Cardiac muscle cell (in vitro differentiated cells and primary cell): ENCODE measurements at places on chromosomes 11 and 22. TPM values are rescaled to one million over a fixed set of nuclear protein-coding genes. Genes with fewer than 3 reads are reported as not detected.

DNA sequence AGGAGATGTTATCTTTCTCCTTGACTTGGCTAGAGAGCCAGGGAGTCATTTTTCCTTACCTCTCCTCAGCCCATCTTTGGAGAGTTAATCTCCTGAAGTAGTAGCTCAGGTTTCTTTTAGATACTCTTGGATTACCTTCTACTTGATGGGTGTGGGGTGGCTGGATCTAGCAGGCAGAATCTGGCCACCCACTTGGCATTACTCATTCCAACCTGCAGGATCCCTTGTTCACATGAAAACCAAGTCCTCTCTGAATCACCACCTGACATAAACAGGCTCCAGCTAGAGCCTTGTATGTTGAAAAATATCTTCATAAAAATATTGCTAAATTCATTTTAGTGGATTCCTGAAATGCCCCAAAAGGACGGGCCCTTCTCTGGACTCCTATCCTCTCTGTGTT, 250.6 kb upstream of the PLET1 start:
- H3K27me3 ChIP-seq, result no peaks in the 10 kb centered on the region
- no peaks in the 10 kb centered on the region for H3K4me1 ChIP-seq
- no peak overlapping the region for H3K27ac ChIP-seq
- H3K36me3 ChIP-seq, result no peaks in the 10 kb centered on the region
- no peak overlapping the region for H3K4me3 ChIP-seq

DNA sequence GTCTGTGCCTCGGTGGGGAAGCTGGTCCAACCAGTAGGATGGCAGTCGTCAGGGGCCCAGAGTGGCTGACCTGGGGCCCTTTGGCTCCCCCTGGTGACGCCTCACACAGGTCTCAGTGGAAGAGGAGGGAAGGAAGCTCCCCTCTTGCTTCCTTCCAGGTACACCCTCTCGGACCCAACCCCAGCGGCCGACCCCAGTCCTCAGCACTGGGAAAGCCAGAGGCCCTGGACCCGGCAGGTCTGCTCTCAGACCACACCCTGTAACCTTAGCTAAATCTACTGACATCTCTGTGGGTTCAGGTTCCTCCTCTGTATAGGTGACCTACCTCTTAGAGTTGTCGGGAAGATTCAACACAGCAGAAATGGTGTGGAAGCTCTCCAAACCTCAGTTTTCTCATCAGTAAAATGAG, 3.4 kb upstream of the SCUBE1 start:
- H3K36me3 ChIP-seq, result no peaks in the 10 kb centered on the region
- peak; percentile 39 for DNase-seq
- H3K27ac ChIP-seq, result no peak overlapping the region
- H3K4me3 ChIP-seq, result no peak overlapping the region

The PRODH gene
- 2.1 and 7.1 TPM in 2 replicates for total RNA-seq

The MYO7A gene
- total RNA-seq, result 1.4 and 1.6 TPM in 2 replicates

The CD81 gene
- 212 and 264 TPM in 2 replicates for total RNA-seq

DNA sequence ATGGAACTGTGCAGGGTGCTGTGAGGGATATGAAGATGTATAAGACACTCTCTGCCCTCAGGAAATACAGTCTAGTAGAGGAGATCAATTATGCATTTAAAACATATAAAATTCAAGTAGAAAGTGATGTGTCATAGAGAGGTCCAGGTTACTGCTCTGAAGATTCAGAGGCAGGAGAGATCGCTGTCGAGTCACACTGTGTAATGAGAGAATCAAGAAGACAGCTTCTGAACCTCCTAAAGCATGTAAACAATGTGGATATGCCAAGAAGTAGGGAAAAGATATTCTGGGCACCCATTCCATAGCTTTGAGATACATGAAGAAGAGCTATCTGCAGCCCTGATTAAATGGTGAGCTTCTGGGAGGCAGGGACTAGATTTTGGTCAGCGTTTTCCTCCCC, 16.7 kb downstream of the SSH3 start:
- H3K27ac ChIP-seq, result no peak overlapping the region
- no peak overlapping the region for H3K4me3 ChIP-seq
- H3K36me3 ChIP-seq, result no peaks in the 10 kb centered on the region
- peaks cover 13% of the 10 kb centered on the region for H3K4me1 ChIP-seq
- peaks cover 11% of the 10 kb centered on the region for H3K27me3 ChIP-seq
- no peak for DNase-seq

The ZNRF3 gene
- 35.4 and 40.4 TPM in 2 replicates for total RNA-seq

The ZNF214 gene
- 6.1 and 7.9 TPM in 2 replicates for total RNA-seq

The IL10RA gene
- not detected in 2 replicates for total RNA-seq

The DEUP1 gene
- total RNA-seq, result 0.14 and 0.27 TPM in 2 replicates

The MYEOV gene
- total RNA-seq, result 0.51 TPM in 1 of 2 replicates, not detected in the other

The RHOD gene
- total RNA-seq, result 48.5 and 71.7 TPM in 2 replicates

The PRG2 gene
- total RNA-seq, result not detected in 2 replicates

The DNAJB7 gene
- not detected in 2 replicates for total RNA-seq

- H3K4me1 ChIP-seq, result peaks cover 27% of the 10 kb centered on the region
- no peak overlapping the region for H3K27ac ChIP-seq
- no peaks in the 10 kb centered on the region for H3K27me3 ChIP-seq
- no peaks in the 10 kb centered on the region for H3K36me3 ChIP-seq
- no peak overlapping the region for H3K4me3 ChIP-seq
Measured at GRCh38 chr11:121672630-121673487, 220.1 kb upstream of the SORL1-AS1 start.

DNA sequence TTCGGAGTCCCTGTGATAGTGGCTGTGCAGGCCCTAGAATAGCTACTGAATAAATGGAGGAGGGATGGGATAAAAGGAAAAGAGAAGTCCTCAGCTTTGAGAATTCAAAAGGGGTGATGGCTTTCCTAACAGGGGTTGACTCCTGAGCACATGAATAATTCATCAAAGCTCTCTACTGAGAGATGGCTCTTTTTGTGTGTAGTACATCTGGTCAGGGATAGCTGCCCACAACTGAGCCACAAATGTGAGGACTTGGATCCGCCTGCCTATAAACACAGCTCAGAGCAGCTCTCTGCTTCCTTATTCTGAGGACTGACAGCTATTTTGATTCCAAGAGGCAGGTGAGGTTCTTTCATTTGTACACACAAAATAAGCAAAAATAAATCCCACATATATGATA, 82.3 kb downstream of the USP35 start:
- no peak overlapping the region for H3K4me3 ChIP-seq

DNA sequence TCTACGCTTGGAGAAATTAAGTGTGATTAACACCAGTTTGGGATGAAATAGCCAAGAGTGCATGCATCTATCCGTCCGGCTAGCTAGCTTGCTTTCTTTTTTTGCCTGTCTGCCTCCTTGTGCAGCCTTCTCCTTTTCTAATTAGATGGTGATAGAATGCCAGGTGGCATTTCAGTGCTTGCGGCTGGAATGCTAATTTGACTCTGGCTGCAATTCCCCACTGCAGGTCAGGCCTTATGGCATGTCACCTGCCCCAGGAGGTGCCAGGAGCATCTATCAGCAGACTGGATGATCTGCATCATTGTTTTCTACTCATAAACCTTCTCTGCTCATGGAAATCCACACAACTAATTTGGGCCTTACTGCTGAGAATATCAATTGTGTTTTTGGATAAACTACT, 51.1 kb upstream of the CABP7 start:
- H3K27me3 ChIP-seq, result no peaks in the 10 kb centered on the region
- H3K4me1 ChIP-seq, result no peaks in the 10 kb centered on the region
- H3K36me3 ChIP-seq, result peaks cover 16% of the 10 kb centered on the region
- DNase-seq, result no peak

DNA sequence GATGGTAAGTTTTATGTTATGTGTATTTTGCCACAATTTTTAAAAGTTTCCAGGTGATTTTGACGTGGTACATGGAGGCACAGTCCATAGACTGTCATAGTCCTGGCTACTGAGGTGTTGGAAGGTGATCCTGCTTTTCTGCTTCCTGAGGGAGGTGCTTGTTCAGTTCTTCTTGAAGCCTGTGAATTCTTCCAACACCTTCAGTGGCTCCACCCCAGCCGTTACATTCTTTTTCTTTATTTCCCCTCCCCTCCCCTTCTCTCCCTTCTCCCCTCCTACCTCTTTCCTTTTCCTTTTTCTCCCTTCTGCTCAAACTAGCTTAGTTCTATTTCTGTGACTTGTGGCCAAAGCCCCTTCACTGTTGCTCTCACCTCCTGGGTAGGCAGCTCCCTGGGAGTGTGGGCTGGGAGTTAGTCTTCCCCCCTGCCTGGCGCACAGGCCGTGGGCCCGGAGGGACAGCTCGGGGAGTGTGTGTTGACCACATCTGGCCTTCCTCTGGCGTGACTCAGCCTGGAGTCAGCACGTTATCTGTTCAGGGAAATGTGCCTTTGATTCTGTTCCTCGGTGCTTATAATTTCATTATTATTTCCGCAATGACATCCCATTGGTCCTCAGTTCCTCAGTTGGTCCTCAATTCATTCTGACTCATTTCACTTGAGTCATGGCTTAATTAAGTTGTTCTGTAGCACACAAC, 566.2 kb downstream of the TBC1D22A start:
- H3K27me3 ChIP-seq, result no peaks in the 10 kb centered on the region
- H3K36me3 ChIP-seq, result no peaks in the 10 kb centered on the region
- DNase-seq, result peak; percentile 93
- H3K27ac ChIP-seq, result no peak overlapping the region
- no peak overlapping the region for H3K4me3 ChIP-seq
- H3K4me1 ChIP-seq, result no peaks in the 10 kb centered on the region

DNA sequence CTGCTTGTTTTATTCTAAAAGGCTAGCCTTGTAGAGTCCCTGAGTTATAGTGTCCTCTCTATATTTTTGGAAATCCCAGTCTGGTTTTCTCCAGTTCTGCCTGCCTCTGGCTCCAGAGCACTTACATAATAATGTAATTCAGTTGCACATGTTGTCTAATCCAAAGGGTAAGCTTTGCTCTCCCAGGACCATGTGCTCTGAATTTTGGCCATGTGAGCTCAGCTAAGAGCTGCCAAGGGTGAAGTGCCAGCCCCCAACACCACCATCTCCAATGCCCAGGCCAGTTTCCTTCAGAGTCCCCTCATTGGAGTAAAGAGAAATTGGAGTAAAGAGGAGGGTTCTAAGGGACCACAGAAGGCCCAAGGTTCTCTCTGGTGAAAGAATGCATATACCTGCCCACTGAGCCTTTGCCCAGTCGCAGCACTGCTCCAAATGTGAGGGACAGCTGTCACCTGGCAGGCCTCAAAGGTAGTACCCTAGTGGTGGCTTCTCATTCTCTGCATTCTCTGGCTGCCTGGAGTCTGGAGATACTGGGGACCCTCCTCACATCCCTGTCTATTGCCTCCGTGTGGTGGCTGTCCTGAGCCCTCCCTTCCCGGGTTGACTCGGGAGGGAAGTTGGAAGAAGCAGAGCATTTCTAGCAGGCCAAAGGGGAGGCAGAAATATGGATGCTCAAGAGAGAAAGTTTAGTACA, 4.9 kb downstream of the CRY2 start:
- H3K4me1 ChIP-seq, result peaks cover 47% of the 10 kb centered on the region
- no peaks in the 10 kb centered on the region for H3K27me3 ChIP-seq
- H3K4me3 ChIP-seq, result no peak overlapping the region
- peaks cover 4% of the 10 kb centered on the region for H3K36me3 ChIP-seq

The UBQLN3 gene
- 0.81 and 1.9 TPM in 2 replicates for total RNA-seq

The CPT1B gene
- total RNA-seq, result 25.7 and 39.1 TPM in 2 replicates
